ENCODE measurements at places on chromosomes 11 and 22.

GRCh38 chr11:64915376-64915887 is 1.6 kb downstream of the ATG2A start:
- H3K4me3 ChIP-seq: peak overlapping the region; percentile 93
- H3K27ac ChIP-seq: no peak overlapping the region
- no peak for DNase-seq
- H3K27me3 ChIP-seq: peaks cover 10% of the 10 kb centered on the region
- H3K36me3 ChIP-seq: peaks cover 21% of the 10 kb centered on the region

DNA sequence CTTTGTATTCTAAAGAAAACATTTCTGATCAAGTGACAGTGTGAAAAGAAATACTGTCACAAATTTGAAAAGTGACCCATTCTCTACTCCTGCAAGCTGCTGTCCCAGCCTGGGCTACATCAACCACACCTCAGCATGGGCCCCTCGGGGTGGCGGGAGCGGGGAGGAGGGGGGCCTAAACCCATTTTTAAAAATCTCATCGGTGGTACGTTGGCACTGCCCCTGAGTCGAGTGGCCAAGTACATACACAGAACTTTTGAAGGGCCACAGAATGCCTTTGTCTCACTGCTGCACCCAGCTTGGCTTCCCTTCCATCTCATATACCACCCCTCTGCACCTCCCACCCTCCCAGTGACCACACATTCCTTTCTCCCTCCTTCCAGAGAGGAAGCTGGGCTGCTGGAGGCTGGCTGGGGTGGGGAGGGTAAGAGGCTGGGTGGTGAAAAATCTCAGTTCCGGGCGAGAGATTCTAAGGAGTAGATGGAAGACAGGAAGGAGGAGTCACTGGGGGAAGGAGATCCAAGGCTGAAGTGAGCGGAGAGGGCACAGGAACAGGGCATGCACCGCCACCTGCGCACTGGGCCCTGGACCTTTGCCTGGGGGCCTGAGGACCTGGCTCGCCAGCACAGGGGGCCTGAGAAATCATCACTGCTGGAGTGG is 21.1 kb downstream of the FXYD6 start:
- peaks cover 7% of the 10 kb centered on the region for H3K27me3 ChIP-seq
- H3K27ac ChIP-seq: no peak overlapping the region
- no peaks in the 10 kb centered on the region for H3K36me3 ChIP-seq
- peaks cover 5% of the 10 kb centered on the region for H3K4me1 ChIP-seq
- no peak for DNase-seq

GRCh38 chr11:113557926-113558325 is 82.7 kb upstream of the DRD2 start:
- no peaks in the 10 kb centered on the region for H3K36me3 ChIP-seq
- H3K27me3 ChIP-seq: peaks cover 2% of the 10 kb centered on the region
- H3K27ac ChIP-seq: no peak overlapping the region
- DNase-seq: no peak
- no peaks in the 10 kb centered on the region for H3K4me1 ChIP-seq

DNA sequence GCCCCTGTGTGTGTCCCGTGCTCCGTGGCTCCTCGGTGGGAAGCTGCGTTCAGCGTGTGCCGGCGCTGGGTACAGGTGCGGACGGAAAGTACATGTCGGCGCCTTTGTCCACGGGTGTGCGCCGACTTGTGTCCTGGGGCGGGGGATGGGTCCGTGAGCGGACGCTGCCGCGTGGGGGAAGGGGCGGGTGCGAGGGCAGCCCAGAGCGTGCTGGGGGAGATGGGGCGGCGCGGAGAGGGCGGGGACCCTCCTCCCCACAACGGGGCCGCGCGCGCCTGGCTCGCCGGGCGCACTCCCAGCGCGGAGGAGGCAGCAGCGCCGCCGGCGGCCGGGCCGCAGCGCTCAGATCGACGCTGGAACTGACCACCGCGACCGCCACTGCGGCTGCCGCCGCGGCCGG is 33.6 kb upstream of the RELT start:
- H3K27ac ChIP-seq: no peak overlapping the region
- peak; percentile 50 for DNase-seq
- H3K36me3 ChIP-seq: peaks cover 19% of the 10 kb centered on the region
- peak overlapping the region; percentile 44 for H3K4me3 ChIP-seq

DNA sequence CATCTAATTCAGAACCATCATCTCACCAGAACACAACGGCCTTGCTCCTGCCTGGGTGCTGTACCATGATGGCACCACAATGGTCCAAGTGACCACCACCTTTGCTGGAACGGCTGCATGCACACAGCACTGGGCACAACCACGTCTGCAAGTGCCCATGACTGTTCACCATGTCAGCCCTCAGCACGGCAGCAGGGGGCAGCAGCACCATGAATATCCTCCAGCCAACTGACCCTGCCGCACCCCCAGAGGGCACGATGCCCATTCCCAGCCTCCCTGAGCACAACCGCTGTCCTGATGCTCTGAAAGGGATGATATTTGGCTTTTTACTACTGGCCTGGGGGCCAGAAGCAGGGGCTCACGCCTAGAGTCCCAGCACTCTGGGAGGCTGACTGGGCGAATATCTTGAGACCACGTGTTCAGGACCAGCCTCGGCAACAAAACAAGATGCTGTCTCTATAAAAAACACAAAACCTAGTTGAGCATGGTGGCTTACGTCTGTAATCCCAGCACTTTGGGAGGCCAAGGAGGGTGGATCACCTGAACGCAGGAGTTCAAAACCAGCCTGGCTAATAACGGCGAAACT is 25.7 kb downstream of the DRD4 start:
- no peak overlapping the region for H3K27ac ChIP-seq
- peaks cover 27% of the 10 kb centered on the region for H3K36me3 ChIP-seq
- peak; percentile 63 for DNase-seq
- H3K4me3 ChIP-seq: no peak overlapping the region
- peaks cover 6% of the 10 kb centered on the region for H3K27me3 ChIP-seq

GRCh38 chr11:18802381-18803257 is 11.0 kb upstream of the PTPN5 start:
- H3K27ac ChIP-seq: no peak overlapping the region
- peaks cover 2% of the 10 kb centered on the region for H3K27me3 ChIP-seq
- no peaks in the 10 kb centered on the region for H3K36me3 ChIP-seq
- peak; percentile 62 for DNase-seq
- H3K4me3 ChIP-seq: no peak overlapping the region
- H3K4me1 ChIP-seq: peaks cover 6% of the 10 kb centered on the region

GRCh38 chr22:23789638-23790037 is 2.9 kb downstream of the SMARCB1 start:
- H3K36me3 ChIP-seq: peaks cover 12% of the 10 kb centered on the region
- no peak for DNase-seq
- peaks cover 2% of the 10 kb centered on the region for H3K27me3 ChIP-seq
- peaks cover 11% of the 10 kb centered on the region for H3K4me1 ChIP-seq

- H3K4me3 ChIP-seq: peak overlapping the region; percentile 42
- peaks cover 61% of the 10 kb centered on the region for H3K36me3 ChIP-seq
- no peak overlapping the region for H3K27ac ChIP-seq
- no peak for DNase-seq
- H3K27me3 ChIP-seq: peaks cover 9% of the 10 kb centered on the region
- peaks cover 26% of the 10 kb centered on the region for H3K4me1 ChIP-seq
Measured at GRCh38 chr11:57804466-57804865, 42.9 kb downstream of the CTNND1 start.

- peaks cover 71% of the 10 kb centered on the region for H3K36me3 ChIP-seq
- peaks cover 37% of the 10 kb centered on the region for H3K4me1 ChIP-seq
- peaks cover 69% of the 10 kb centered on the region for H3K27me3 ChIP-seq
Measured at GRCh38 chr22:50703726-50704509, 31.3 kb downstream of the SHANK3 start.

DNA sequence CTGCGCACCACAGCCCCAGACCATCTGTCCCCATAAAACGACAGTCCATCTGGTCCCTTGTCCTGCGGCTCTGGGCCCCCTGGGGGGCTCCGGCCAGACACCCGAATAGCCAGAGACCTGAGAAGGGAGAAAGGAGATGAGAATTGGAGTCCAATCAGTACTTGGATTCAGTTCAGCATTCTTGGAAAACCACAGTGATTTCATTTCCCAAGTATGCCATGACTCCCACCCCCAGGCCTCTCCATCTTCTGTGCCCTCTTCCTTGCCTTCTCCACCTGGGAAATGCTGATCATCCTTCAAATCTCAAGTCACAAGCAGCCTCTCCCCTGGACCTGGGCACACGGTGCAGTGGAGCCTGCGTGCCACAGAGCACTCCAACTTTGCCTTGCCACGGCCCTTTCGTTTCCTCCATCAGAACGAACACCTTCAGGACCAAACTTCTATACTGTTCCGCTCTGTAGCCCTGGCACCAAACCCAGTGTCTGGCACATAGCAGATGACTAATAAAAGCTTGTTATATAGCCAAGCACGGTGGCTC is 10.9 kb upstream of the MFNG start:
- peaks cover 9% of the 10 kb centered on the region for H3K27me3 ChIP-seq
- H3K4me1 ChIP-seq: peaks cover 18% of the 10 kb centered on the region
- H3K36me3 ChIP-seq: peaks cover 22% of the 10 kb centered on the region
- DNase-seq: no peak
- H3K4me3 ChIP-seq: peak overlapping the region; percentile 25

GRCh38 chr22:31637891-31638618 is 24.0 kb downstream of the PISD start:
- peaks cover 4% of the 10 kb centered on the region for H3K36me3 ChIP-seq
- H3K27me3 ChIP-seq: no peaks in the 10 kb centered on the region
- H3K27ac ChIP-seq: no peak overlapping the region
- H3K4me1 ChIP-seq: peaks cover 3% of the 10 kb centered on the region
- H3K4me3 ChIP-seq: no peak overlapping the region

DNA sequence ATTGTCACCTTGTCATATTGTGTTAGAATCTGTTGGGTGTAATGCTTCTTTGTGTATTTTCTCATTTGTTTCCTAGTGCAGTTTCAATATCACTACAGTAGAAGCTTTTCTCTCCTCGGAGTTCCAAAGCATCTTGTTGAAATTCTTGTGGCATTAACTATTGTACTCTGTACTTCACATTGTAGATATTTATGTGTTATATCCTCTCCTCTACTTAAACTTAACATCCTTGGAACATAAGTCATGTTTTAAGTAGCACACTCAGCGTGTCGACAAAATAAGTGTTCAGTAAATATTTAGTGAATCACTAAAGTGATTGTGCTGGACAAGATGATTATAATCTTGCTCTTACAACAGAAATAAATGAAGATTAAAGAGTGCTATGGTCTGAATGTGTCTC is 201.7 kb downstream of the ARHGAP42 start:
- no peaks in the 10 kb centered on the region for H3K36me3 ChIP-seq
- H3K4me3 ChIP-seq: no peak overlapping the region
- no peak overlapping the region for H3K27ac ChIP-seq
- no peak for DNase-seq
- H3K4me1 ChIP-seq: no peaks in the 10 kb centered on the region

- DNase-seq: no peak
- H3K36me3 ChIP-seq: no peaks in the 10 kb centered on the region
- peaks cover 5% of the 10 kb centered on the region for H3K27me3 ChIP-seq
- H3K4me3 ChIP-seq: no peak overlapping the region
Measured at GRCh38 chr22:21840236-21840823, 27.1 kb downstream of the MAPK1 start.

DNA sequence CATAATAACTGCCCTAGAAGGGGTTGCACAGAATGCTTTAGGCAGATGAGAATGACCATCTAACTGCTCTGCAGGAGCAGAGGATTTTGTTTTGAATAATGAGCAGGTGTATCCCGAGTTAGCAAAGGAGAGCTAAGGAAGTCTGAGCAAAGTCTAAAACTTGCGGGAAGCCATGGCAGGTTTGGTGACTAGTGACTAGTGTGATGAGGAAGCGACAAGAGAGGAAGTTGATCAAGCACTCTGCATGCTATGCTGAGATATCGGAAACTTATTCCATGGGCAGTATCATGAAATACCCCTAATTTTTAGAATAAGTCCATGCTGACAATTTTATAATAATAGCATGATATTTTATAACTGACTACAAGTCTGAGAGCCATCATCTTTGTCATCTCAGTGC is 12.9 kb downstream of the OLFML1 start:
- H3K27ac ChIP-seq: no peak overlapping the region
- no peaks in the 10 kb centered on the region for H3K36me3 ChIP-seq

GRCh38 chr11:130527636-130528297 is 79.3 kb downstream of the ADAMTS15 start:
- H3K4me1 ChIP-seq: peaks cover 48% of the 10 kb centered on the region
- H3K36me3 ChIP-seq: no peaks in the 10 kb centered on the region
- peak overlapping the region; percentile 62 for H3K27ac ChIP-seq
- DNase-seq: peak; percentile 22

DNA sequence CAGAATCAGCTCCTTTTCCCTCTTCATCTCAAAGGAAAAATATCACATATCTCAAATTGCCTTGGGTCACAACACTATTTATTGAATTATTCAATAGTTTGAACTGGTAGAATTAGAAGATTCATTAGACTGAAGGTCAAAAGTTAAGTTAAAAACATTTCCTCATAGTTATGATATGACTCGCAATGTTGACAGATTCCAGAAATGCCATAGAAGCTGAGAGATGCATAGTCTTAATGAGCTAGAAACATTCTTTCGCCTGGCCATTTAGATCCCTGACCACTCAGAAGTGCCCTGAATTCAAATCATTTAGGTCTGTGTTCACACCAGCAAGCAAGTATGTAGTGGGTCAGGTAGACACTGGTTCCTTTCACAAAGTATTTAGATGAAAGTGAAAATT is 44.4 kb downstream of the FAT3 start:
- H3K4me1 ChIP-seq: no peaks in the 10 kb centered on the region
- H3K4me3 ChIP-seq: no peak overlapping the region
- no peaks in the 10 kb centered on the region for H3K36me3 ChIP-seq
- no peak overlapping the region for H3K27ac ChIP-seq
- no peak for DNase-seq
- no peaks in the 10 kb centered on the region for H3K27me3 ChIP-seq

DNA sequence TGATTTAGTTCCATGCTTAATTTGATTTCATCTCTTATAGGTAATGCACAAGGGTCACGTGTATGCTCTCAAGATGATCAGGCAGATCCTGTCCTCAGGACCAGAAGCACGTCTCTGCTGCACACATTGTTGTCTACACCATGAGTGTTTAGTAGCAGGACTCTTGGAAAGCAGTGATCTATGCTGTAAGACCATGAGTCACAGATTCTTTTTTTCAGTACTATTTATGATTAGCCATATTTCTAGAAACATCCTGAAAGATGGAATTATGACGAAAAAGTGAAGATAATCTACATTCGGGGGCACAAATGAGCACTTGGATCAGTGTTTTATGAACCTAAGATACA is 29.6 kb downstream of the ZBED4 start:
- no peak for DNase-seq
- peaks cover 7% of the 10 kb centered on the region for H3K4me1 ChIP-seq
- H3K27me3 ChIP-seq: peaks cover 4% of the 10 kb centered on the region

Measured in endothelial cell (in vitro differentiated cells).